ENCODE measurements at places on chromosomes 4 and X.

GRCh38 chr4:125951261-125951887, 636.6 kb downstream of the FAT4 start:
- DNase-seq: peak; percentile 6

DNA sequence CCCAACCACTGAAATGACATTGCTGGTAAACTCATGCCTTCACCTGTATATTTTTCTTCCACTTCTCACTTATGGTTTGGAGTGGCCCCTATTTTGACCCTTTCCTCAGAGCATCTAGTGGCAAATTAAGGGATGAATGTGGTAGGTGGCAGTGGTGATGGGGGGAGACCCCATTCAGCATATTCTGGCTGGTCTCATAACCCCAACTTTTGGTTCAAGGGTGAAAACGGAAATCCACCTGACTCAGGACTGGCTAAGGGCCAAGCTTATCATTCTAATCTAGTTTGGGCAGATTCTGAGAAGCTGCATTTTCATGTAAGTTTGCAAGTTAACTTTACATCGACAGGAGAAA, 47.0 kb upstream of the NSUN7 start:
- no peak for DNase-seq

GRCh38 chr4:114180481-114180880, 201.0 kb upstream of the ARSJ start:
- DNase-seq: peak; percentile 43

DNA sequence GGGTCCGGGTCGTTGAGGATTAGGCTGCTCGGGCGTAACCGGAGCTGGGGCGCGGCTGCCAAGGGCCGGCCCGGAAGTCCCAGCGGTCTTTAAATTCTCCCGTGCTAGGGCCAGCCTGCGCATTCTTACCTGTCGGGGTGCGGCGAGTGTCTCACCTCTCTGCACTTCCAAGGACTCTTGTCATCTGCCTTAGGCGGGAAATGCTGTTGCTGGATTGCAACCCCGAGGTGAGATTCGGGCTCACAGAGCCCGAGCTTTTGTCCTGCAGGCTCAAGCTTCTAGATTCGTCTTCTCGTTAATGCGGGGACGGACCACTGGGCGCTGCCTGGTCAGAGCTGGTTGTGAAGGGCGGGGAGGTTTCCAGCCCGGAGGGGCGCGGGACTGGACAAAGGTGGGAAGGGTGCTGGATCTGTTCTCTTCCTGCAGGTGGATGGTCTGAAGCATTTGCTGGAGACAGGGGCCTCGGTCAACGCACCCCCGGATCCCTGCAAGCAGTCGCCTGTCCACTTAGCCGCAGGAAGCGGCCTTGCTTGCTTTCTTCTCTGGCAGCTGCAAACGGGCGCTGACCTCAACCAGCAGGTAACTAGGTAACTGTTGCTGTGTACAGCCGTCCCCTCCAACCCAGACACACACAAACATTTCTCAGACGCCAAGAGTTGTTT, at the start of gene ANKRD37:
Gene ANKRD37 (plus strand): TSS at position 118 of the 662 bp plus-strand sequence. CDS start 83 bp downstream, at position 201.
- DNase-seq: peak; percentile 13

- DNase-seq: peak; percentile 3
These were observed 105.5 kb downstream of the TMEM164 start for GRCh38 chrX:110108381-110108821.

GRCh38 chr4:187993827-187994226, 1.7 kb upstream of the ZFP42 start:
- DNase-seq: peak; percentile 5

GRCh38 chr4:22338796-22339195, 177.1 kb downstream of the ADGRA3 start:
- no peak for DNase-seq

- no peak for DNase-seq
These were observed 7.8 kb upstream of the TBC1D14 start for GRCh38 chr4:6901669-6902317.

DNA sequence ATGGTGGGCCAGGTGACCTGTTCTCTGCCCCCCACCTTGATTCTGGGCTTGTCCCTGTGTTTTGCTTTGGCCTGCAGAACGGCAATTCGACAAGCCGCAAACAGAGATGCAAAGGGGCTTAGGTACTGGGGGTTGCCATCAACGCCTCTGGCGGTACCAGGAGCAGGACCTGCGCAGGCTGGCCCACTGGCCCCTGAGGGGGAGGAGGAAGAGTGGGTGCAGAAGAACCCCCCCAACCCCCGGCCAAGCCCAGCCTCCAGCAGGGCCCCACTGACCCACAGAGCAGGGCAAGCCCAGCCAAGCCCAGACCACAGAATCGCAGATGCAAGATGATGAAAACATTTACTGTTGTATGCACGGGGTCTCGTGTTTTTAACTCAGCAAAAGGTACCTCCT, 89.4 kb downstream of the PPP2R2C start:
- no peak for DNase-seq

DNA sequence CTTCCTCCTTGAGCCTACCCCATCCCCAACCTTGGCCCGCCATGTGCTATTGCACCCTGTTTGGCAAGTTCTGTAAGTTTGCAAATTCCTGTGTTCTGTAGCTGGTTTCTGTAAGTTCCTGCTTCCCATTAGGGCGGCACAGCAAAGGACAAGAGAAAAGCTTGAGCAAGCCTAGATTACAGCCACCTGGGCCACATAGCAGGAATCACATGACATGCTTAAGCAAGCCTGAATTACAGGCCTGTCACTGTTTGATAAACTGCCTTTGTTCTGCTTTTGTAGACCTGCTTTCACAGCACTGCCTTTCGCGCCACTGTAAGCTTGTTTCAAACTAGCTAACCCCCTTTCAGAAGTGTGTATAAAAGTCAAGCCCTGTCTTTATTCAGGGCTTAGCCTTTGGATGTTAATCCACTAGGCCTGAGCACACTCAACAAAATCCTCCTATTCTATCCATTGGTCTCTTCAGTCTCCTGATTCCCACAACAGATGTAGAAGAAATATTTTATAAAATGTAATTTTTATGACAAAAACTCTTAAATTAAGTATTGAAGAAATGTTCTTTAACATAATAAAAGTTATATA, 906.8 kb upstream of the NDST4 start:
- DNase-seq: no peak

DNA sequence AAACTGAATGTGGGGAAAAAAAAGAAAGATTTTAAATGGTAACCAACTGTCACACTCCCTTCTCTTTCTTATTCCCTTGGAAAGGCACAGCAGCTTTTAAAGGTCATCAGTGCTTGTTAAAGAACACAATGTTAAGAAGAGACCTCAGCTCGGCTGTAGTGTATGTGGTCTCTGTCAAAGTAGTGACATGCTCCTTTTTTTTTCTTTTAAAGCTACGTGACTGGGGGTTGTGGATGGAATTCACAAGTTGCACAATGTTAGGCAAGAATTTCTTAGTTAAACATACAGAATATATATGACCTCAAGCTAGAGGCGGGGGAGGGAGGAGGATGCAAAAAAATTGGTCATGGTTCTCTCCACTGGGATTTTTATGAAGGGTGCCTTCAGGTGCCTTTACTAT, 45.6 kb downstream of the OCRL start:
- DNase-seq: no peak

DNA sequence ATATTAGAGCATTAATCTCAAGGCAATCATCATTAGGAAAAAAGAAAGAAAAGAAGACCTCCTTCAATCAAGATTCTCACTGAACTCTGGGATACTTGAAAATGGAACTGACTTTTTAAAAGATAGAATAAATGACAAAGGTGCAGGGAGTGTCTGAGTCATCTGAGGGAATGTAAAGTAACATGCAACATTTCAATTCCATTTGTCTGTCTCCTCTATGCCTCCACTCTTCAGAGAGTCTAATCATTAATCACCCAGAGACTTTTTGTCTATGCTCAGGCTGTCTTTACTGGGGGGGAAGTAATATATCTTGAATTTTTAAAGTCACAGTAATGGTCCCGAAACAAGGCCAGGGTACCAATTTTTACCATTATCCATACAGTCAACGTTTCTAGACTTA, 55.0 kb upstream of the PACRGL start:
- DNase-seq: no peak

DNA sequence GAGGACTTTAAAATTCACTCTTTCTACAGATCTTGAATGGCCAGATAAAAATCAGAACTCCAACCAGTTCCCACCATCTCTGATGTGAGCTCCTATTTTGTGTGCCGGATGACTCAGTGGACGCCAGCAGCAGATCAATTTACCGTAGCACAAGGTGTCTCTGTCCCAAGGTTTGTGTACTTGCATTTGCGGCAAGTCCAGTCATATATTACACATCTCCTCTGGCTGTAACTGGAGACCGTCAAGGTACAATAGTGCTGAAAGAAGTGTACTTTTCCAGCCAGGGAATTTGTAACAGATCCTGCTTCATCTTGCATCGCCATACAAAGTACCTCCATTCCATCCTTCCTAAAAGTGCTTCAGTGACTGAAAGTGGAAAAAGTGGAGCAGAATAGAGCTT, 108.2 kb upstream of the SORBS2 start:
- DNase-seq: no peak

DNA sequence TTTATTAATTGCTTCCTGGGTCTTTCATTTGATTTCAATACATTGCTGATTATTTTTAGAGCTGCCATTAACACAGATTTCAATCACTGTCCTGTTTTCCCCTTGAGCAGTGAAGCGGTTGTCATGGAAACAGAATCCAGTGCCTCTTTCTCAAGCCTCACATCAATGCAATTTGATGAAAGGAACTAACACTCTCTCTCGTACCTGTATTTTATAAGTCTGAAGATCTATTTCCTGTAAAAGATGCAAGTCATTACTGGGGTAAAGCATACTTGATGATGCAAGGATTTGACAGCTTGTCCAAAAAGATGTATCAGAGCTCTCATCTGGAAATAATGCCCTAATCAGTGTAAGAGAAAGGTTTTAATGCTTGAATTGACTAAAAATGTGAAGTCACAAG, 17.9 kb upstream of the GASK1B start:
- DNase-seq: no peak

DNA sequence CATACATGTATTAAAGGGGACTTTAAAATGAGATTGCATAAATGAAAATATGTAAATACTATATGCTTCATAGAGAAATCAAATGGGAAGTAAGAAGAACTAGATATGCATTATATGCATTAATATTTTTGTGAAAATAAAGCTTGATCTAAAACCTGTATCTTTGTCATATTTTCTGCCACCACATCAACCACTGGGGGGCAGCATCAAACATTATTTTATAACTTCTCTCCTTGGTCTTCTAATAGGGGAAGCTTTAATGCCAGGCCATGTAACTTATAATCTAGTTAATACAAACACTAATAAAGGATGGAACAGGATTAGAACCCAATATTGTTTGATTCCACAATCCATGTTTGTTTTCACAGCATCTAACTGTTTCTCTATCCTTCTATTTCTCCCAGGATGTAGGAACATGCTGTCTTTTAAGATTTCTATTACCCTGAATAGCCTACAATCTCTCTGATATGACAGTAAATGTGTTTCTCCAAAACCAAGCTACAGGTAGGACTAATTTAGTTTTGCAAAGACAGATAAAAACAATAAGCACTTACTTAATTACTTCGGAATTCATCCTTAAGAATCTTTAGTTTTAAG, 10.0 kb downstream of the QRFPR start:
- DNase-seq: peak; percentile 3

DNA sequence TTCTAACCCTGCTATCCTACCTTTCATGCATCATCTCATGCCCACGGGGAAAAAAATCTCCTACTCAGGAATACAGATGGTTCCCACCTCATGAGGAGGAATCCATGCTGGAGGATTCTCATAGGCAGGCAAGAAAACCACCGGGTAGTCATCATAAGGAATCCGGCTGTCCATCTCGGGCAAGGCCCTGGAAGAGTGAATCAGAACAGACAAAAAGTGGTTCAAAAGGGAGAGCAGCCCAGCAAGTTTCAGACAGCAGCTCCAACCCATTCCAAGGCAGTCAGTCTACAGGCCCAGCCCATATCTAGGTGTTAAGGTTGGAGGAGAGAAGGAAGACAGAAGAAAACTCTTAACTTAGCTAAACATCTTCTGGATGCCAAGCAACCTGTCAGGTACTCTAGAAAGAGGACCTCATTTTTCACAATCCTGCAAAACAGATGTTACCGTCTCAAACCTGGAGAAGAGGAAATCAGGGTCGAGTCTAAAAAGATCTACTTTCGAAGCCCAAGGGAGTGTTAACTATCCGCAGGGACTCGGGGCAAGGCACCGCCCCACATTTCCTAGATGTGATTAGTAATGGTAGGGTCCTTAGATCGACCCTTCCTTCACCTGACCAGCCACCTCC, 447 bp downstream of the PDZD11 start:
- DNase-seq: peak; percentile 15

DNA sequence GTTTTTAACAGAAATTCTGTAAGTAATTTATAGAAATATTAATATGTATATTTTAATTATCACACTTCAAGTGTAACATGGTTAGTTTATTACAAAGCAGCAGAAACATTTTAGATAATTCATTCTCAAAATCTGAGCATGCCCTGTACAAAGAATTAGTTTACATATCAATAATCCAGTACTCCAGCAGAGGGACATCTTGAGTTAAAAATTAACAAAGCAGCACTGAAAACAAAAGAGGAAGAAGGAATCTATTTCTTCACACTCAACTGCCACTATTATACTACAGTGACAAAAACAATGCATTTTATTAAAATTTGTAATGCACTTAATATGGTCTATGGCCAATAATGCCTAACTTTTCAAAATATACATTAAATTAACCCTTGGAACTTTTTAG, 179.1 kb upstream of the KLHL4 start:
- no peak for DNase-seq

GRCh38 chr4:20672262-20672661, 28.0 kb upstream of the PACRGL start:
- DNase-seq: no peak

DNA sequence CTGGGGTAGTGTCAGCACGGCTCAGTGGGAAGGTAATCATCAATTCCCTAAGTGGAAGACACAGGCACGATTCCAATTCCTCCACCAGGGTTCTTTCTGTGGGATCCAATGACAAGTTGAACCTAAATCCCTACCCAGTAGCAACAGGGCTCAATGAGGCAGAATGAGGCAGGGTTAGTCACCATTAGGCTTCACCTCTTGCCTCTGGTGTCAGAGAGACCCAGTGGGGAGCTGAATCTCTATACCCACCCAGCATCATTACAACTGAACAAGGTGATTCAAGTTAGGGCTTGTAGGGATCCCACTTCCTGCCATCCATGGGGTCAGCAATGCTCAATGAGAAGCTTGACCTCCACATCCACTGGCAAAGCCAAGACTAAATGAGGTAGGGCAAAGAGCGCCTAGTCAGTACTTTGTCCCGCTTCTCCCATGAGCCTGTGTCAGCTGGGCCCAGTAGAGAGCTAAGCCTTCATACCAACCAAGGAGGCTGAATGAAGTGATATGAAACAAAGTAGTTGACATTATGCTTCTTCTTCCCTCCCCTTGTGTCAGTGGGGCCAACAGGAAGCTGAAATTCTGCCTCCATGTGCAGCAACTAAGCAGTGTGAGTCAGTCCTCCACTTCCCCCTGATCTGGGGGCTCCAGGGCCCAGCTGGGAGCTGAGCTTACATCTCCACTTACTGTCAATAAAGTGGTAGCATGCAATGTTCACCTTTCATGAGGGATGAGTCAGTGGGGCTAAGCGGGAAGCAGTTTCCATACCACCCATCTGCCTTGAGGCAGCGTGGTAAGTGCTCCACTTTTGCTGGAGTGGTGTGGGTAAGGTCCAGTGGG, 36.4 kb upstream of the RBM41 start:
- DNase-seq: no peak

Measured in HCEC 1CT (cell line).